ENCODE measurements at places on chromosomes 1 and 21. TPM values are rescaled to one million over a fixed set of nuclear protein-coding genes. Genes with fewer than 3 reads are reported as not detected.

The GPX7 gene
- total RNA-seq, result 16.3 TPM

The SNAP47 gene
- total RNA-seq, result 45.5 TPM

The CFAP45 gene
- 1.5 TPM for total RNA-seq

The ZNF687 gene
- 6.8 TPM for total RNA-seq

The FYB2 gene
- total RNA-seq, result not detected

The S100PBP gene
- 41.2 TPM for total RNA-seq

The MX2 gene
- 0.18 TPM for total RNA-seq

The ARHGAP30 gene
- total RNA-seq, result not detected

The LRRC38 gene
- not detected for total RNA-seq

The GJA4 gene
- 68.6 TPM for total RNA-seq

The SMIM1 gene
- 1.0 TPM for total RNA-seq

The BARHL2 gene
- total RNA-seq, result not detected

The HSPA6 gene
- total RNA-seq, result 0.75 TPM

The APCS gene
- total RNA-seq, result not detected

The IPO13 gene
- total RNA-seq, result 10.4 TPM

The RGS8 gene
- total RNA-seq, result not detected

The BGLAP gene
- total RNA-seq, result 0.27 TPM

The CCDC190 gene
- total RNA-seq, result 10.4 TPM

The SARS1 gene
- 187 TPM for total RNA-seq

The C1orf210 gene
- total RNA-seq, result not detected

The ERI3 gene
- 40.4 TPM for total RNA-seq

The IL23R gene
- total RNA-seq, result not detected

The UTS2 gene
- total RNA-seq, result not detected

The ARHGEF10L gene
- total RNA-seq, result 3.5 TPM

The ZMYM1 gene
- 17.5 TPM for total RNA-seq

The TSPEAR gene
- not detected for total RNA-seq

The ZMYND12 gene
- 0.27 TPM for total RNA-seq

The HCRTR1 gene
- total RNA-seq, result 0.54 TPM

The PEX10 gene
- 28.8 TPM for total RNA-seq

The RPTN gene
- total RNA-seq, result 0.19 TPM

The LYPD8 gene
- total RNA-seq, result not detected

The ETNK2 gene
- total RNA-seq, result 7.5 TPM

The TMEM79 gene
- total RNA-seq, result 1.2 TPM

The HRNR gene
- not detected for total RNA-seq

The EIF3I gene
- 378 TPM for total RNA-seq

The INSRR gene
- not detected for total RNA-seq

The IGSF21 gene
- not detected for total RNA-seq

The SH2D2A gene
- 0.09 TPM for total RNA-seq

The SDC3 gene
- 11.8 TPM for total RNA-seq

The CFHR2 gene
- not detected for total RNA-seq

The TNFRSF9 gene
- 0.27 TPM for total RNA-seq

The DNMT3L gene
- total RNA-seq, result not detected

The CD244 gene
- 0.09 TPM for total RNA-seq

The CLCA1 gene
- not detected for total RNA-seq

The MAP3K21 gene
- total RNA-seq, result 0.27 TPM

The S1PR1 gene
- 164 TPM for total RNA-seq

The PARK7 gene
- 292 TPM for total RNA-seq

The AADACL4 gene
- not detected for total RNA-seq

The ATP1A4 gene
- total RNA-seq, result not detected

The DMRTA2 gene
- not detected for total RNA-seq

The NKAIN1 gene
- under 0.01 TPM for total RNA-seq

The TFF1 gene
- total RNA-seq, result not detected

The TAS1R1 gene
- total RNA-seq, result not detected

Data from endothelial cell of coronary artery (primary cell).